ENCODE measurements at places on chromosomes 3 and 15.

DNA sequence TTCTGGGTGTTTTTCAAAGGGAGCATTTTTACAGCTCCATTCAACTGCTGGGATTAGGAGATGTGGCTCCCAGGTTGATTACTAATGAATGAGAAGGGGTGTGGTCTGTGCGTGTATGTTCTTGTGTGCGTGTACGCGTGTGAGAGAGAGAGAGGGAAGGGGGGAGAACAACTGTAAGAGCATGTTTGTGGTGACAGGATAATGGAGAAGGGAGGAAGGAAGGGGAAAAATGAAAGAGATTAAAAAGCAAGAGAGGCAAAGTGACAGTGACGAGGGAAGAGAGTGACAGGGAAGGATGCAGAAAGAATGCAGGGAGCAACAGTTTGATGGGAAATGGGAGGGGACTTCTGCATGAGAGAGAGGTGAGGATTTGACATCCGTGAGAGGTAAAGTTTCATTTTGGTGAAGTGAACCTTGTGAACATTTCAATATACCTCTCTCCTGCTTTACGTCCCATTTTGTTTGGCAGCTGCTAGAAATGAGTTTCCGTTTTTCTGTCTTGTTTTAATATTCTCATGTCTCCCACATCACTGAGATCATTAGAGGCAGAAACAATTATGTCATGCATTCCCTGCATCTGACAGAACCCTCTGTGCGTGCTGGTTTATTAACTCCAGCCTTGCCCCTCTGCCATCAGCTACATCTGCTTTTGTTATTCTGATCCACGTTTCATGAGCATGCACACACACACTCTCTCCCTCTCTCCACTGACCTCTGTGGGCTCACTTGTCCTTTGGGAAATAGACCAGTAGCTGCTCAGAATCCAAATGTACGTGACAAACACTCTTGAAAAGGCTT, 161.6 kb downstream of the GAP43 start:
- no peak for DNase-seq

- no peak for DNase-seq
Observed at GRCh38 chr15:48592221-48592731, 53.2 kb downstream of the FBN1 start.

DNA sequence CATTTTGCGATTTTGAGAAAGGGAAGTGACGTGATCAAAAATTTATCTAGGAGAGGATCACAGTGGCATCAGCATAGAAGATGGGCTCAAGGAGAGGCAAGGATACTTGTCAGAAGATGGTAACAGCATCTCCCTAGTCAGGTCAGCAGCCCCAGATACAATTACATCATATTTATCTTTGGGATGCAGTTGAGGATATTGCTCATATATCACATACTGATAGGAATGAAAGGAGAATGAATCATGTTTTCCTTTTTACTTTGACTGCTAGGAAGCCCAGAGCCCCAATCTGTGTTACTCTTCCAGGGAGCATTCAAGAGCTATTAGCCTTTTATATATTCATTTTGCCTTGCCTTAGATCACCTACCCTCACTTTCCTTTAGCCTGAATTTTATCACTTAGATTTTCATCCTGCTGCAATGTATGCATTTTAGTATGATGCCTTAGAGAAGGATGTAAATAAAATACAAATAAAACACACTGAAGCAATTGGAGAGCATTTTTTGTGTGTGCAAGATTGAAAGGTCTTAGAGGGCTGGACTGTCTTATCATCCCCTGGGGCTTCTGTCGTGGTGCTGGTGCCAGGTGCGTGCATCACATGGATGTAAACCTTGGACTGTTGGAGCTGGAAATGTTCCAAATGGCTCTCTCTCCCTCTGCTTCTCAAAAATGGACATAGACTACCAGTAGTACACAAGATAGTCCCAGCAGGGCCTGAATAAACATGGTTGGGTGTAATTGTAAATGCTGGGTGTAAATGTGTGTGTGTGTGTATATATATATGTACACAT, 40.3 kb downstream of the CORO2B start:
- DNase-seq, result no peak

GRCh38 chr15:69666921-69667811, 214.5 kb downstream of the RPLP1 start:
- no peak for DNase-seq

DNA sequence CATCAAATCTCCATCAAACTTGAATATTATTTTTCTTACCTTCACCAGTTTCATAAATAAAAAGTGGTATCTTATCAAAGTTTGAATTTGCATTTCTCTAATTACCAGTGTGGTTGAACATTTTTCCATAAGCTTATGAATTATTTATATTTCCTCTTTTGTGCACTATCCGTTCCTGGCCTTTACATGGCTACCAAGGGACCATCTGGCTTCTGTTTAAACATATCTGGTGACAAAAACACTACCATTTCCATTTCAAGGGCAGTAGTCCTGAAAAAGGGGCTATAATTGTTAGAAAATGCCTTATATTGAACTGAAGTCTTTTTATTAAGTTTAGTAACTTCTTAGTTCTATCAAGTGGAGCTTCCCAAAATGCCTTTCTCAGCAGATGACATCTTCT, 44.3 kb upstream of the TM4SF4 start:
- no peak for DNase-seq

- no peak for DNase-seq
Observed at GRCh38 chr15:88334436-88334835, 77.9 kb upstream of the NTRK3 start.

- no peak for DNase-seq
Observed at GRCh38 chr3:31439890-31440750, 92.6 kb upstream of the STT3B start.

DNA sequence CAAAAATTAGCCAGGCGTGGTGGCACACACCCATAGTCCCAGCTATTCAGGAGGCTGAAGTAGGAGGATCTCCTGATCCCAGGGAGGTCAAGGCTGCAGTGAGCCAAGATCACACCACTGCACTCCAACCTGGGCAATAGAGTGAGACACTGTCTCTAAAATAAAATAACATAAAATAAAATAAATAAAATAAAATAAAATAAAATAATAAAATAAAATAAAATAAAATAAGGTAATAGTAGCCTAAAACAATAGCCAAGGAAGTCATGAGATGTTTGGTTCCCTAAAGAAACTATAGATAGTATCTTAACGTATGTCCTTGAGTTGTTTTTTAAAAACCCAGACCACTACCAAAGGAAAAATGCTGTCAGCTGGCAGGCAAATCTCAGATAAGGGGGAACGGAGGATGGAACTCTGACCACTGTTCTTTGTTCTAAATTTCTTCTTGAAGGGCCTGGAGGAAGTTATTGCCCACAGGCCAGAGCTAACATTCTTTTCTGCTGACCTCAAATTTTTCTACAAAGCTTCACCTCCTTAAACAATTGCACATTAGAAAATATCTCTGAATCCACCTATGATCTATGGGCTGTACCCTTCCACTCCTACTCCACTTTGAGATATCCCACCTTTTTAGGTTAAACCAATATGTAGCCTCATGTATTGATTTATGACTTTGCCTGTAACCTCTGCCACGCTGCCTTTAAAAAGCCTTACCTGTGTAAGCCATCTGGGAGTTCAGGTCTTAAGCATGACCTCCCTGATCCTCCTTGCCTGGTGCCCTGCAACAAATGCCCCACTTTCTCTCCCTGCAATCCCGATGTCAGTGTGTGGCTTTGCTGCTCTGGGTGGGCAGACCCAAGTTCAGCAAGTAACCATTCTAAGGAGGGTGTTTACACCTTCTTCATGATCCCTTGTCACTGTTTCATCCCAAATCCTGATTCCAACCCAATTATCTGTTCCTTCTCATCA, 126.2 kb upstream of the BHLHE40 start:
- no peak for DNase-seq

DNA sequence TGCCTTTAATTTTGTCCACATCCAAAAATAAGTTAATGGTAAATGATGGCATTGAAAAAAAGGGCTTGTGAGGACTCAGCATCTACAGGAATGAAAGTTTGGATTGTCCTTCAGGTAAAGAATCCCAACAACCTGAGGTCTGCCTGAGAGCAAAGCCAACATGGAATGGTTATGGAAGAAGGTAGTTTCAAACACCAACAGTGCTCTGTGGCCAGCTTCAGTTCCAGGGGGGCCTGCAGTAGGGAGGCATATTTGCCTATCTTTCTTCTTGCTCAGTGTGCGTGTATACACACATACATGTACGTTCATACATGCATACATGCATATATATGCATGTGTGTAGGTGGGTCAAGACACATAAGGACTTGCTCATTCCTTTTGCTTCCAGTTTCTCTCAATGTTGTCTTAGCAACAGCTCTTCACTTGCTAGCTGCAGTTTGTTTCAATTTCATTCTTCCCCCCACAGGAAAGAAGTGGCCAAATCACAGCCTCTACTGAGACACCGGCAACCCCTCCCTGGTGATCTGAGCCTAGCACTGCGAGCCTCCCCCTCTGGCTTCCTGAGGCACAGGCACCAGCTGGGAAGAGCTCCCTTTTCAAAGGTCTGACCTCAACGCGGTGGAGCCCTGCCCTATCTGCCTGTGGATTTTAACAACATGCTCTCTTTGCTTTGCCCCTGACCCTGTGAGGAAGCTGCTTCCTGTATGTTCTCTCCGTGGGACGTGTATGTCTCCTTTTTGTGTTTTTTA, 146.2 kb downstream of the KLF13 start:
- peak; percentile 28 for DNase-seq

GRCh38 chr3:114428044-114428595, 134.3 kb downstream of the TIGIT start:
- DNase-seq, result no peak

DNA sequence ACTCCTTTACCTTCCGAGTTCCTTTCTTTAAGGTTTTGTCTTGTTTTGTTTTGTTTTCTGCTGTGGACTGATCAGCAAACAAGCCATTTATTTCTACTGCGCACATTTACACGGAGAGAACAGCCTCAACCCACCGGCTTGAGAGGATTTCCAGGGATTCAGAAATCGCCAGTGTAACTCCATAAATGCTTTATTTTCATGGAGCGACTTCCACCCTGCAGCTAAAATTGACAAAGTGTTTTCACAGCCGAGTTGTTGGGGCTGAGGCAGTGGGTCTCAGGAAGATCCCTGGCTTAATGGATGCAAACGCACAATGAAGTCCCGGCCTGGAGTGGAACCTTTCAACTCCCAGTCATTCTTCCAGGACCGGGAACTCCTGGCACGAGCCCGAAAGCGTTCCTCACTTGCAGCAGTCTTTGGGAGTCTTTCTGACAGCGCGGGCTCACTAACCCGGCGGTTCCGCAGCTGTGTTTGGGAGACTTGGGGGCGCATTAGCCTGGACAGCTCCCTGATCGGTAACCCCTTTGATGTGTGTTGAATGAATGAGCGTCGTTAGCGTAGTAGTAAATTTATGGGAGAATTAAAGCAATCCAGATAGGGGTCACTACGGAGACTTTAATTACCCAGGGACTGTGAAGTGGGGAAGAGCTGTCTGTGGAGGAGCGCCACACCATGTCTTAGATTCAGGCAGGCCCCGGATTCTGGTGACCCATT, 785 bp upstream of the MYRIP start:
- no peak for DNase-seq

DNA sequence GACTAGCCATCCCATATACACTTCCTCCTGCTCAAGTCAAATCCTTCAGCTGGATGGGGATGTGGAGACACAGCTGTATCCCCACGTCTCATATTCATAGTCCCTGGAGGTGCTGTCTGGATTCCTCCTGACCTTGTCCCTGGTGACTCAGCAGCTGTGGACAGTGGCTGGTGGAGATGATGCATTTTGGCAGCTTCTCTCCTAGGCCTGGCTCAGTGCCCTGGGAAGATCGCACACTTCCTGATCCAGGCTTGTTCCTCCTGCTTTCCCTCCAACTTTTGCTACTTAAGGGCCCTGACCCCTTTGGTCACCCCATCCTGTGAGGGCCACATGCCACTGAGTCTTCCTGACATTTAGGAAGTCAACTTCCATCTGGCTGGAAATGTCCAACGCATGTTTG, 44.4 kb downstream of the ADAMTSL3 start:
- no peak for DNase-seq

DNA sequence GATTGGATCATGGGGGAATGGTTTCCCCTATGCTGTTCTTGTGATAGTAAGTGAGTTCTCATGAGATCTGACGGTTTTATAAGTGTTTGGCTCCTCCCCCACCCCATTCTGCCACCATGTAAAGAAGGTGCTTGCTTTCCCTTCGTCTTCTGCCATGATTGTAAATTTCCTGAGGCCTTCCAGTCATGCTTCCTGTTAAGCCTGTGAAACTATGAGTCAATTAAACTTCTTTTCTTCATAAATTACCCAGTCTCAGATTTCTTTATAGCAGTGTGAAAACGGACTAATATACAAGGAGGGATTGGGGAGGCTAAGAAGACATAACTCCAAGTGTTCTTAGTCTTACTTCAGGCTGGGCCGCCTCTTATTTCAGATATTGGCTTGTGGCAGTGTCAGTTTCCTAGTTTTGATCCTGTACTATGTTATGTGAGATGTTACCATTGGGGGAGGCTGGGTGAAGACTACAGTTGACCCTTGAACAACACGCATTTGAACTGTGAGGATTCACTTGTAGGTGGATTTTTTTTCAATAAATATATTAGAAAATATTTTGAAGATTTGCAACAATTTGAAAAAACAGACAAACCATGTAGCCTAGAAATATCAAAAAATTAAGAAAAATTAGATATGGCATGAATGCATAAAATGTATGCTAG, 44.9 kb downstream of the NMD3 start:
- no peak for DNase-seq

- no peak for DNase-seq
Observed at GRCh38 chr15:73389971-73390544, 21.3 kb upstream of the HCN4 start.

- DNase-seq, result no peak
Observed at GRCh38 chr3:89264037-89264560, 156.7 kb downstream of the EPHA3 start.

Measured in effector CD4-positive, alpha-beta T cell (primary cell).